ENCODE measurements at places on chromosomes 2 and 18.

GRCh38 chr18:73563345-73563744 lies 584.3 kb downstream of the FBXO15 start:
- DNase-seq, result no peak

DNA sequence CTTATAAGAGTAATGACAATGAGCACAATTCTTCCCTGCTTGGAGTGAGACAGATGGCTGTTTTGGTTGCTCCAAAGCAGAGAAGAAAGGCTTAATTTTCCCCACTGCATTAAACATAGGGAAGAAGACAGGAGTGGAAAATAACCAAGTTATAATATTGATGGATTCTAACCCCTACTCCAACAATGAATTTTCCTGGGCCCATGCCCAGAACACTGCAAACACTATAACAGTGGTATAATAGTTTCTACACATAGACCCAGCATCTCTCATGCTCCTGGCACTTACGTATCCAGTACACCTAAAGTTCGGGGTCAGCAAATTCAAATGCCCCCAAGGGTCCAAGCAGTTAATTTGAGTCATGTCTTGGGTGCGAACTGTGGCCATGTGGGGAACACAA lies 613.4 kb downstream of the PLCL1 start:
- no peak for DNase-seq

- DNase-seq, result no peak
Observed at GRCh38 chr2:109649736-109650695, 35.9 kb downstream of the SOWAHC start.

- DNase-seq, result no peak
Observed at GRCh38 chr2:167869200-167869599, 378.2 kb downstream of the STK39 start.

- no peak for DNase-seq
Observed at GRCh38 chr2:202203348-202203747, 35.0 kb downstream of the SUMO1 start.

- no peak for DNase-seq
Observed at GRCh38 chr2:170360546-170361089, 182.7 kb downstream of the MYO3B start.

GRCh38 chr18:10916387-10916786 lies 233.0 kb downstream of the PIEZO2 start:
- DNase-seq, result no peak

- no peak for DNase-seq
Observed at GRCh38 chr18:7452331-7452730, 114.8 kb upstream of the PTPRM start.

DNA sequence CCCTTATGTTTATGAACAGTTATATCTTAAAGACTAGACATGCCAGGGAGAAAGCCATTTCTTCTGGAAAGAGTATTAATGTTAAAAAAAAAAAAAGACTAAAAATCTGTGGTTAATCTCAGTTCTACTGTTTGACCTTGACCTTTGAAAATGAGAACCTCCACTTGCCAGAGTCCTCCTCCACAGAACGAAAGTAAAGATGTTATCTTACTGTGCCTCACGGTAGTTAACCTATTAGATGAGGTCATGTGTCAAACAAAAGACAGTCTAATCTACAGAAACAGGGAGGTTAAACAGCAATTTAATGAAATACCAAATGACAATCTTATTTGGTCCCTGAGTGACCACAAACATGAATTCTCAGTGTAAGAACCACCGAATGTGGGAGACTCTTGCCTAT lies 51.2 kb downstream of the SLC14A2 start:
- no peak for DNase-seq

- no peak for DNase-seq
Observed at GRCh38 chr2:154692927-154693326, 5.6 kb upstream of the KCNJ3 start.

DNA sequence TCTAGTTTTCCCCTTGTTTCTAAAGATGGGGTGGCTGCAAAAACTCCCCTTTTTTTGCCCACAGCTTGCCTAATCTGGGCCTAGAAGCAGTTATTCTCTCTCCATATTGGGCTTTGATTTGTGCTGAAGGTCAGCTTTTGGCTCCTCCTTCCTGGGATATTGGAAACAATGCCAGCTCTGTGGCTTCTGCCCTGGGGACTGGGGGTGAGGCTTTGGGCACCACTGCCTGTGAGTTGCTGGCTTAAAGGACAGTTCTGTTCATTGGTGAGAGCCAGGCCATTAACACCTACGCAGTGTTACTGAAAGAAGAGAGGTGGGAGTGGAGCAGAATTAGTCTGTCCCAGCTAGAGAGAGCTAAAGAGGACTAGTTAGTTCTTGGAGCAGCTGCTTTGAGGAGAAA lies 4.3 kb downstream of the UBXN2A start:
- DNase-seq, result no peak

DNA sequence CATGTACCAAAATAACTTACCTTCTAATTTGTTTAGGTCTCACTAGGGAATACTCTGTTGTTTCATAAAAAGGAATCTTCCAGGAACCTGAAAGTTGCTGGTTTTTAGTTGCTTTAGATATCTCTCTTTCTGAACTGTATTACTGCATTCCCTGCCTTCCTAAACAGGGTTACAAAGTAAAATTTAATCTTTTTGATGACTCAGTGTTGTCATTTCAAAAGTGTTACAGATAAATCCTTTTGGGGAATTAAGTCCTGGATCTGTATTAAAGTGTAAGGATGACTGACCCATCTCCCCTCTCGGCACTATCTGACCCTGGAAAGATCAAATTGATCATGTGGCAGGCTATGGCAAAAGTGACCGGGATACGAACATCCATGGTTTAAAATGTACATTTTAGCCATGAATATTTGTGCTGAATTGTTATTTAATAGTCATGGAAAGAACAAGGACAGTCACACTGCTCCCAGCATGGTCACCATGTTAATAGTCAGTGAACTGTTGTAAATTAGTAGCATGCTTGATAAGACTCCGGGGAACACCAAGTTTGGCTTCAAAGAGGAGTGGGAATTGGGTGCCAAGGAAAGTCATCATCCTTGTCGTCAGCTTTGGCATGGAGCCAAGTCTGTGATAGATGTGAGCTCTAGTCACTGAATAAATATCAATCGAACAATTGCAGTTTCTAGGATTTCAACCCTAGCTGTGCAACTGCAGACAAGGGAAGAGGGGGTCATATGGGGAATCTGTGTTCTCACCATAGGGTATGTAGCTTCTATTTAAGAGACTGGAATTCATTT lies 4.2 kb downstream of the PLEKHA3 start:
- no peak for DNase-seq
